CD4-positive, alpha-beta T cell (primary cell): ENCODE measurements at places on chromosomes 2 and 18.

DNA sequence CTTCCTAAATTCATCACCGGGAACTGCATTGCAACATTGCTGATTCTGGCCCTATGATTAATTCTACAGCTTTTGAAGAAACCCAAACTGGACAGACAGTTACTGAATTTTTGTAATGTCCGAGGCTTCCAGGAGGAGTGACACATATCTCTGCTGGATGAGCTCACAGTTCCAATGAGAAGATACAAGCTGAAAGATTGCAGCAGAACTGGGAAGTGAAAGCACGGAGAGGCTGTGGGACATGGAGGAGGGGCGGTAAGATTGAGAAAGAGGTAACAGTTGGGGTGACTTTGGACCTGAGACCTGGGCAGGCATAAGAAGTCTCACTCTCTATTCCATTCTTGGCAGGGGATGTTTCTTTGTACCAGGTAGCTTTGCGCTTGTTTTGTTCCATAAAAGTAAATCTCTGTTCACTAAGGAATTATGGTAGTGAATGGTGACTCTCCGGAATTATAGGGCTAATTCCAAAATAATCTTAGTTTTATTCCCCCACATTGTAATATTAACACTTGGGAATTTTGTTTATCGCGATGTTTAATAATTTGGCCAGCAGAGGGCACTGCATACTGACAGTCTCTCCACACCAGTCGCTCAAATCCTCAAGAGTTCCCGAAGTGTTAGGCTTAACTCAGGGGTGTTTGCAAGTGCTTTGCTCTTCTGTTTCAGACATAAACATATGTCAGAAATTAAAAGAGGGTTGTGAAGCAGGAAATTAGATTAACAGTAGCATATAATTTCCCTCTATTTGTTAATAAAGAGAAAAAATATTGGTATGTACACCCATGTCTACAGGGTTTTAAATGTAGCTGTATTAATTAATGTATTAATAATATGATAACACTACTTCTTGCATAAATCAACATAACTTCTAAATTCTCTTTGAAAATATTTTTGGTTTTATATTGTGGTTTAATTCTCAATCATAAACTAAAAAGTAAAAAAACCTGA, 201.4 kb downstream of the SOCS6 start:
- no peak overlapping the region for H3K27ac ChIP-seq
- no peak overlapping the region for H3K4me3 ChIP-seq
- DNase-seq, result peak; percentile 6
- no peaks in the 10 kb centered on the region for H3K36me3 ChIP-seq
- H3K4me1 ChIP-seq, result no peaks in the 10 kb centered on the region

GRCh38 chr2:96409081-96409819, 73.7 kb downstream of the NCAPH start:
- H3K4me3 ChIP-seq, result no peak overlapping the region
- H3K36me3 ChIP-seq, result no peaks in the 10 kb centered on the region
- peaks cover 38% of the 10 kb centered on the region for H3K4me1 ChIP-seq

DNA sequence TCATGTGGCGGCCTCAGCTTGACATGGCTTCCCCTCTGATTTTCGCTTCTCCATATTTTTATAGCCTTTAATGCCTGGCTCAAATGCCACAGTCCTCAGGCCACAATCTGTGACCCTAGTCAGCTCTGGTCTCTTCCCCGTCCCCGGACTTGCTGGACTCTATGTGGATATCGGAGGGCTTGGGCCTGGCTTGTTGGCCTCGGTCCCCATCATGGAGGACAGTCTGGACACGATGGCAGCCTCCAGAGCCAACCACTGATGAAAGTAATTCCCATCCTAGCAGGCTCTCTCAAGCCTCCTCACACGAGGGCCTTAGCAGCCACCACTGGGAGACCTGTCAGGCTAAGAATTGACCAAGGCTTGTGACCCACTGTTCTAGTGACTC, 61.6 kb downstream of the LPIN1 start:
- peaks cover 83% of the 10 kb centered on the region for H3K36me3 ChIP-seq
- no peak for DNase-seq
- no peak overlapping the region for H3K27ac ChIP-seq
- H3K27me3 ChIP-seq, result no peaks in the 10 kb centered on the region
- H3K4me3 ChIP-seq, result no peak overlapping the region
- no peaks in the 10 kb centered on the region for H3K4me1 ChIP-seq

GRCh38 chr18:46387441-46388131, 269.4 kb downstream of the LOXHD1 start:
- H3K4me3 ChIP-seq, result no peak overlapping the region
- DNase-seq, result no peak
- no peaks in the 10 kb centered on the region for H3K36me3 ChIP-seq
- no peak overlapping the region for H3K27ac ChIP-seq
- H3K27me3 ChIP-seq, result no peaks in the 10 kb centered on the region
- no peaks in the 10 kb centered on the region for H3K4me1 ChIP-seq
